ENCODE measurements at places on chromosomes 7 and 10.

DNA sequence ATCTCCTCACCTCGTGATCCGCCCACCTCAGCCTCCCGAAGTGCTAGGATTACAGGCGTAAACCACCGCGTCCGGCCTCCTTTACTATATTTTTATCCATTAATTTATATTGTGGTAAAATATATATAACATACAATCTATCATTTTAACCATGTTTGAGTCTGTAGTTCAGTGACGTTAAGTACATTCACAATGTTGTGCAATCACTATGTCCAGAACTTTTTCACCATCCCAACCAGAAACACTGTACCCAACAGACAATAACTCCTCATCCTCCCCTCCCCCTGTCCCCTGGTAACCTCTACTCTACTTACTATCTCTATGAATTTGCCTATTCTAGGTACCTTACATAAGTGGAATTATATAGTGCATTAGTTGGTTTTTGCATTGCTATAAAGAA lies 297.5 kb upstream of the GALNT17 start:
- no peak for DNase-seq

- no peak for DNase-seq
Observed at GRCh38 chr10:92309272-92309671, 18.3 kb downstream of the MARCHF5 start.

DNA sequence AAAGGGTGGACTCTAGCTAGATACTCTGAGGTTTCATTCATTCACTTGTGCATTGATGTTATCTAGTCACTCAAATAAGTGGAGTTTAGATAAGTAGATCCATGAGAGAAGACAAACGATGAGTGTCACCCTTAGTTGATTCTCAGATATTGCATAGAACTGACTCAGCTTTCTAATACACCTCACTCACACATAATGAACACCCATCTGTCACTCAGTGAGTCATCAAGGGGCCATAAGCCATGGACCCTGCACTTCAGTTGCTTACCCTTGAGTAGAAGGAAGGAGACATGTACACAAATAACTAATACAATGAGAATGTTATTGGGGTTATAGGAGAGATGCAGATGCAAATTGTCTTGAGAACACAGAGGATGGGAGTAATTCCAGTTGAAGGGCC lies 163.8 kb downstream of the SORCS3 start:
- no peak for DNase-seq

DNA sequence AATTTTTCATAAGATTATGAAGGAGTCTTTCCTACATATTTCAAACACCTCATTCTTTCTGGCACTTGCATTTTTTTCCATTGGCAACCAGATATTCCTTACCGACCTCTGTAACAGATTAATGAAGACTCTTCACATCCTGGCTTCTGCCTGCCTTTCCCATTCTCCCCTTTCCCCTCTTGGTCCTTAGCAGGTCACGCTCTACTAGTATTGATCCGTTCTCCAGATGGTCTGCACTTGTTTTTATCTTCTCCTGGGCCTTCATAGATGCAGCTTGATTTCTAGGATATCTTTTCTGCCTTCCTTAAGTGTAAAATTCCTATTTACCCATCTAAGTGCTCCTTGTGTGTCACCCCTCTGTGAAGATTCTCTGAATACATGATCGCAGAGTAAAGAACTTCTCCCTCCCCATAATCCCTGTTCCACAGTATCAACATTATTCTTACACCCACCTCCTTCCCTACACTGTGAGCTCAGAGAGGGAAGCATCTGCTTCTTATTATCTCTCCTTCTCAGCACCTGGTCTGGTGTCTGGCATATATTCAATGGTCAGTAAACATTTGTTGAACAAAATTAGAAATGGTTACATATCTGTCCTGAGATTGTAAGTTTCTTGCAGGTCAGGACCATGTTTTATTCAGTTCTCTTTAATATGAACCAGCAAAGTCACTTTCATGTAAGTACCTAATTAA lies 654.2 kb downstream of the REEP3 start:
- peak; percentile 81 for DNase-seq

GRCh38 chr7:140992422-140992821 lies 22.3 kb downstream of the MRPS33 start:
- DNase-seq, result no peak

DNA sequence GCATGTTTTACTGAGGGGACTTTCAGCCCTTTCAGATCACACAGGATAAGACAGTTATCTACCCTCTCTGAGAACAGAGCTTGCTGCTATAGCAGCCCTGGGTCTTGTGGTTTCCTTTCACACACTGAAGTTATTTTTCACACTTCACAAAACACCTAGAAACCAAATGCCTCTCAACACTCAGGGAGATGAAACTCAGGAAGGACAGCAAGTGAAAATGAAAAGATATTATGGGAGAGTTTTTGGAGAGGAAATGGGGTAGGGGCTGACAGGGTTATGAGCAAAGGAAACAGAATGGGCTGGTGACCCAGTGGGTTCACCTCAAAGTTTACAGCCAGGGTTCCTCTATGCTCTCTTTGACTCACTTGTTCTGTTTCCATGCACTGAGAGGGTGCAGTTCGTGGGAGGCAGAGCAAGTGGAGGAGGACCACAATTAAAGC lies 17.0 kb upstream of the GIMAP2 start:
- DNase-seq, result no peak

DNA sequence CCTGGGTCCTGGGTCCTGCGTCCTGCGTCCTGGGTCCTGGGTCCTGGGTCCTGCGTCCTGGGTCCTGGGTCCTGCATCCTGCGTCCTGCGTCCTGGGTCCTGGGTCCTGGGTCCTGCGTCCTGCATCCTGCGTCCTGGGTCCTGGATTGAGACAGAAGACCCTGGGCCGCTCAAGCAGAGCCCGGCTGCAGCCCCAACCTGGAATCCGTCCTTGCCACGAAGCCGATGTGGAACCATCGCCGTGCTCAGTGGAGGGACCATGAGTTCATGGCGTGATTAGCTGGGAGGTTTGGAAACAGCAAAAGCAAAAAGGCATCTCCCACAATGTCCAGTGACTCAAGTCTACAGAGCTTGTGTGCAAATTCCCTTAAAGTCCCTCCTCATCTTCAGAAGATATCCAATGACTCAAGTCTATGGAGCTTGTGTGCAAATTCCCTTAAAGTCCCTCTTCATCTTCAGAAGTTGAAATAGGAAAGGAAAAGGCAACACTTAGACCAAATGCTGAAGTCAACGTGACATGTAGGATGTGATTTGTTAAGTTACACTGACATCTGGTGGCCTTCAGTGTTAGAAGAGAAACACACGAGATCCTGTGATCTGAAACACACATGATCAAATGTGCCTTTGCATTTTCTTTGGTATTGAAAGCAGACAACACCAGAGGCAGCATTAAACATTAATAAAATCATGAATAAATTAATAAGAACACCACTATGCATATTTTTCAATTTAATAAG lies 179.9 kb downstream of the PTPRN2 start:
- peak; percentile 60 for DNase-seq

- DNase-seq, result peak; percentile 77
Observed at GRCh38 chr7:105250706-105251105, 138.0 kb downstream of the SRPK2 start.

GRCh38 chr10:115049960-115050359 lies 43.2 kb upstream of the ATRNL1 start:
- DNase-seq, result no peak

DNA sequence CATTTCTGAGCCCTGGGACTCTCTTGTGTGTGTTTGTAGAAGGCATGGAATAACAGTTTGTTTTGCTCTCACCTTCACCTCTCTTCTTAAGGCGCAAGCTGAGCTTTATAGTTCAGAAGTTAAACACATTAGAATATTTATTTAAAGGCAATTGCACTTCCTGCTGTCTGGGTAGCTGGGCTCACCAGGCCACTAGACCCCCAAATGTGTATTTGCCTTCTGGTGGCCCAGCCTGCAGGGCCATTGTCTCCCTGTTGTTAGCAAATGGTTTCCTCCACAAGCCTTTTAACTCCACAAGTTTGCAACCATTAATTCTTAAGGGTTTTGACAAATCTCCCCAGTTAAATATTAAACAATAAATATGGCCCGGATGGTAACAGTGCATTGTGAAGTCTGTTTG lies 31.1 kb upstream of the NEUROD6 start:
- DNase-seq, result no peak

DNA sequence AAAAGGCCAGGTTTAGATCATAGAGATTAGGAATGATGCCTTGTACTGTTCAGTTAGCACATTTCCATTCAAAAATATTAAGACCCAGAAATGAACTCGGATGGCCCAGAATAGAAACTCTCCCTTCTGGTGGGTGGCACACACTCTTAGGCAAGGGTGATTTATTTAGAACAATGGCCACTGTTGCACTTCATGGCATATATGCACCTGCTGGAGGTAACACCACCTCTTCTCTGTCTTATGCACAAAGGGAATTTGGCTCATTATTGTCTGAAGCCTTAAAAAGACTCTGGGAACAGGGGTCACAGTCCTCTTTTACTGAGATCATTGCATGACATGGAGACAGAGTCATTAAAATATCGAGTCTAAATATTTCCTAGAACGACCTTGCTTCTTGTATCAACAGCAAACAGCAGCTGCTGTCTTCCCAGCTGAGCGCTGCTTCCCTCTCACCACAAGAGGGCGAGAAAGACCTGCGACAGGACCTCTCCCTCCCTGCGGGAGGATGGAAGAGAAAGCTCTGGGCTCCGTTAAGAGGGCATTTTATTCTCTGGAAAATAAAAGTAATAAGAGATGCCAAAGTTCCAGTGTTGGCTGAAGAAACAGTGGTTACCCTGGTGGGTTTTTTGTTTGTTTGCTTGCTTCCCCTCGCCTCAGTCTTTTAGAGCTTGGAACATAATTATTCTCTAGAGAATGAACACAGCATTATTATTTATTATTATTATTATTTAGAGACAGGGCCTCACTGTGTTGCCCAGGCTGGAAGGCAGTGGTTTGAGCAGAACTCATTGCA lies 13.5 kb upstream of the BAMBI start:
- peak; percentile 56 for DNase-seq

DNA sequence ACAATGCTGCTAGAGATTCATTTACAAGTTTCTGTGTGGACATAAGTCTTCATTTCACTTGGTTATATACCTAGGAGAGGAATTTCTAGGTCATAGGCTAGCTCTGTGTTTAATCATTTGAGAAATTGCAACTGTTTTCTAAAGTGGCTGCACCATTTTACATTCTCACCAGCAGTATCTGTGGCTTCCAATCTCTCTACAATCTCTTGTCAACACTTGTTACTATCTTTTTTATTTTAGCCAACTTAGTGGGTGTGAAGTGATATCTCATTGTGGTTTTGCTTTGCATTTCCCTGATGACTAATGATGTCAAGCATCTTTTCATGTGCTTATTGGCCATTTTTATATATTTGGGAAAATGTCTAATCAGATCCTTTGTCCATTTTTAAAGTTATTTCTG lies 53.0 kb upstream of the DRGX start:
- DNase-seq, result no peak

- DNase-seq, result peak; percentile 12
Observed at GRCh38 chr7:15515252-15515651, 46.6 kb downstream of the AGMO start.

GRCh38 chr10:58480321-58480720 lies 32.4 kb upstream of the BICC1 start:
- no peak for DNase-seq
